GM06990 (cell line): ENCODE measurements at places on chromosomes 16 and 17.

- DNase-seq = no peak
These were observed 396 bp downstream of the NFE2L1 start for GRCh38 chr17:48048384-48049126.

DNA sequence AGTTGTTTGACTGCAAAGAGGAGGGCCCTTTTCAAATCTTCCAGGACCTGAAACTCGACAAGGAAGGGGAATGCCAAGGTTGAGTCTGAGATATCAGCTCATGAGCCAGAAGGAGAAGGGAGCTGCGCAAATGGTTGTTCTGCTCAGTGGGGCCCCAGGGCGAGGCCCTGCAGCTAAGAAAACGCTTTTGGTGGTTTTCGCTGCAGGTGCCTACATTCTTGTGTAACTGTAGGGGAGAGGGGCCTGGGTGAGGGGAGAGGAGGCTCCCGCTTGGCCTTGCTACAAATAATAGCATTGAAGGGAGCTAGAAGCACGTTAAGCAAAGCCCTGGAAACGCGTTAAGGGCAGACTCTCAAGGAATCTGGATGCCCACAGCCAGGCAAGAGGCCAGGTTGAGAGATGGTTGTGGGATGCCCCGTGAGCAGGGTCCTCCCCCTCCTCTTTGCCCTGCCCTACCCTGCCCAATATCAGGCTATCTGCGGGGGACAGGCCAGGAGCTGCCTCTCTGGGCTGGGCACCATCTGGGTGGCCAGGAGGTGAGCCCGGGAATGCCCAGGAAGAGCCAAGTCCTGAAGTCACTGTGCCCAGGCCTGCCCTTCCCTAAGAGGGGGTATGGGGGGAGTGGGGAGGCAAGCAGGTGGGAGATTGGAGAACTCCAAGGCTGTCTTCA is 21.9 kb downstream of the GPR142 start:
- no peak for DNase-seq

DNA sequence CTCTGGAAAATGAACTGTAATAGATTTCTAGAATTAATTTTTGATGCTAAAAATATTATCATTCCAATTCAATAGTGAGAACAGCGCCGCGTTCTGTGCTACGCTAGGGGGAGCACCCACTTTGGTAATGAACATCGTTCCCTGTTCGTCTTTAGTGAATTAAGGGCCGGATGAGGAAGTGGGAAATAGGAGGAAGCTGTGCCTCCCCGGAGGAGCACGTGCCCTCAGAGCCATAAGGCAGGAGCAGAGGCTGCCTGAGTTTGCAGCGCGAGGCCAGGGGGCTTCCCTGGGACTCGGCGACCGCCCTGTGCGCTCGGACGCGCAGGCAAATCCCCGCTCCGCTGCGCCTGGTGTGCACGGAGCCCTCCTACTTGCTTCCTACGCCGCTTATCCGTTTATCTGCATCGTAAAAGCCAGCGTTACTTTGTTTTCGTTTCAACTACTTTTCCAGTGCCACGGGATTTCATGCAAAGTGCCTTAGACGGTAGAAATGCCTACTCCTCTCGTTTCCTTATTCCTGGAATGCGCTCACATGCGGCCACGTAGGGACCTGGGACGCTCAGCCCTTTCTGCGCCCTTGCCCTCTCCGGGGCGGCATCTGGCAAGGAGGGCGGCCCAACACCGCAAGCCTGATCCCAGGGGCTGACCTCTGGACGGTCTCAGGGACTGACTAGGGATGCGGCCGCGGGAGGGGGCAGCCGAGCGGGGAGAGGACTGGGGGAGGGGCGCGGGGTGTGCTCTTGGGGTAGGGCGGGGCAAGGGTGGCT is 76.4 kb downstream of the KCNJ12 start:
- DNase-seq = no peak

DNA sequence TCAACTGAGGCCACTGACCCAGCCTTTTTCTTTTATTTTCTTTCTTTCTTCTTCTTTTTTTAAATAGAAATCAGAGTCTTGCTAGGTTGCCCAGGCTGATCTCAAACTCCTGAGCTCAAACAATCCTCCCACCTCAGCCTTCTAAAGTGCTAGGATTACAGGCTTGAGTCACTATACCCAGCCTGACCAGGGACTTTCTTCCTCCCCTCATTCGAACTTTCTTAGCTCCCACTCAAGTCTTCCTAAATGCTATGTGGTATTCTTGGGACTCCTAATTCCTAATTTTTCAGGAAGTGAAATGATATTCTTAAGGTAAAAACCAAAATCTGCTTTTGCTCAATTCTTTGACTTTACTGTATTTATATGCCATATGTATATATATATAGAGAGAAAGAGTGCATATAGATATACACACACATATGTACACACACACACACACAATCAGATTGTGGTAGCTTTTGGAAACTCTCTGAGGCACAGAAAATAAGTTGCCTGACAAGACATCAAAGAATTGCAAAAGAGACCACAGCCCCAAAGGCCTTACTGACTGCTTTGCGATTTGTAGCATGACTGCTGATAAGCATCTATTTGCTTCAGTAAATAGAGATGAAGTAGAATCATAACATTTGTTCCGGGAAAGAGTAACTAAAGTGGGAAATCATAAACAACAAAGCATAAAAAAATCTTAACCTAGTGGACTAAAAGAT is 9.5 kb upstream of the AMZ2 start:
- no peak for DNase-seq

- DNase-seq = no peak
These were observed 724.8 kb downstream of the CDH11 start for GRCh38 chr16:64397042-64397441.

DNA sequence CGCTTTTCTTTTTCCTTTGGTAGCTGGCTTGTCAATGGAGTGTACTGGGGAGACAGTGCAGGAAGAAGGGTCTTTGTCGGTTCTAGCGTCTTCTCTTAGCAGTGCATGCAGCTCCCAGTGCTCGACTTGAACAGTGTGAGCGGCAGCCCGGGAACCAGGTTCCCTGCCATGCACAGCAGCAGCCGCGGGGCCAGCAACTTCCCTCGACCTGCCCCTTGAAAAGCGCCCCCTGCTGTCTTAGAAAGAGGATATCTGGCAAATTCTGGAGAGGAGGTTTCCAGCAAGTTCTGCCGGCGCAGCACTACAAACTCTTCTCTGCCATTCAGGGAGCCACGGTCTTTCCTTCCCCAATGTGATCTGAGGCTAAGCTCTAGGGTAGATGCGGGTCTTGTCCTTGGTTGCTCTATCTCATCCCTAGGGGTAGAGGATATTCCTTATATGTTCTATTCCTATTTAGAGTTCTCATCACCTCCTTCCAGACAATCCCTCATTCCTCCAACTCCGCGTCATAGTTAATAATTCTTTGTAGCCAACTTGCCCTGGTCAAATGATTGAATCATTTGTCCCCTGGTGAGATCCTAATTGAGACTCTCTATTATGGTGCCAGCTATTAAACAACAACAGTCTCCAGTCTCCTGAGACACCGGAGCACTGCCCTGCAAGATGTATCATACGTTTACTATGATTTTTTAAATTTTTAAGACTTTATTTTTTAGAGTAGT is 451.3 kb downstream of the PMP22 start:
- no peak for DNase-seq

DNA sequence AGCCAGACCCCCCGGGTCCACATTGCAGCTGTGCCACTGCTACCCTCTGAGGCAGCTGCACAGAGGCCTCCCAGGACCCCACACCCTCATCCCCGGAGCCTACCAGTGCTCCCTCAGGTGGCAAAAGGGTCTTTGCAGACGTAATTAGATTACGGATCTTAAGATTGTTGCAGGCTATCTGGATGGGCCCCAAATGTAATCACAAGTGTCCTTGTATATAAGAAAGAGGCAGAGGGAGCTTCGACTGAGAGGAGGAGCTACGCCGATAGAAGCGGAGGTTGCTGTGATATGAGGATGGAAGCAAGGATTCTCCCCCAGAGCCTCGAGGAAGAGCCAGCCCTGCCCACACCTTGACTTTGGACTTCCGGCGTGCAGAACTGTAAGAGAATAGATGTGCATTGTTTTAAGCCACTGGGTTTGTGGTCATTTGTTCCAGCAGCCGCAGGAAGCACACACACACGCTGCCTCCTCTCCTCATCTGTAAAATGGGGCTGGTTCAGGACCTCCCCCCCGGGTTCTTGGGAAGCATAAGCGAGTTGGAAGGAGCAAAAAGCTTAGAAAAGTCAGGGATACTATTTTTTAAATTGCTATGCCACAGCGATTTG is 10.5 kb upstream of the RAI1 start:
- no peak for DNase-seq

DNA sequence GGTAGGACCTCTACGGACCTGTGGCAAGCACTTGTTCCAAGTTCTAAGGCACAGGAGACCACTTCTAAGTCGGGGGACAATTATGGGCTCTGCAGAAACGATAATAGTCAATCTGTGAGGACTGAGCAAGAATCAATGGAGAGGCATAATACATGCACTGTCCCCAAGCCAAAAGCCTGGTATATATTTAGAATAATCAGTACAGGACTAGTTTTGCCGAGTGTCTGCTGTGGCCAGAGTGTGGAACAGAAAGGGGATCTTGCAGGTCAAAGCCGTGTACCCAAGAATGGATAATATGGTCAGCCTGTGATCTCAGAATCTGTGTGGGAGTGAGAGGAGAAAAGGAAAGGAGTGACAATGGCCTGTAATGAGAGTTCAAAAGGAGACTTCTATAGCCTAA is 80.2 kb upstream of the GNAO1 start:
- DNase-seq = no peak
